DMS153 (cell line): ENCODE measurements at places on chromosomes 1 and 21.

- DNase-seq = no peak
Measured at GRCh38 chr21:33858667-33859372, 56.8 kb downstream of the ATP5PO start.

- no peak for DNase-seq
Measured at GRCh38 chr21:39088031-39088370, 95.2 kb downstream of the PSMG1 start.

DNA sequence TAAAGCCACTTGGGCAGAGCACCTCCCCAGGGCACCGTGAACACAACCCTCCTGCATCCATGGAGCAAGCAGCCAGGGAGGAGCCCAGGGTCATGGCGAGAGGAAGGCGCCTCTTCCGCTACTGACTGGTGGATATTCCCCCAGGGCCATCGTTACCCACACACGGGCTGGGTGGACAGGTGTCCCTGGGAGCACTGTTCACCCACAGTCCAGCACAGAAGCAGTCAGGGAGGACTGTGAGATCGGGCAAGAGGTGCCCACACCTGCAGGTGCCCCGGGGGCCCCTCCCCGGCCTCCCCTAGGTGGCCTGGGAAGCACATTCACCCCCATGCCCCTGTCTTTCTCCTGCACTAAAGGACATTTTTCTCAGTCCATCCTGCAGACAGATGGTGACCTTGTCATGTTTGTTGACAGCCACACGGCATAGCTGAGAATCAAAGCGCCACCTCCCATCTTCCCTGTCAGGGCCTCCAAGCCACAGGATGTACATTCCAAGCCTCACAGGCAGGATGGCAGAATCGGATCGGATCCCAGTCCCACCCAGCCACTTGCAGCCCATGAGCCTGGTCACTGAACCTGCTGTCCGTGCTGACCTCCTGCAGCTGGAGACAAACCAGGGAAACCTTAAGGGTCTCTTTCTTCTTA lies 160.2 kb downstream of the PRDM16 start:
- peak; percentile 30 for DNase-seq

DNA sequence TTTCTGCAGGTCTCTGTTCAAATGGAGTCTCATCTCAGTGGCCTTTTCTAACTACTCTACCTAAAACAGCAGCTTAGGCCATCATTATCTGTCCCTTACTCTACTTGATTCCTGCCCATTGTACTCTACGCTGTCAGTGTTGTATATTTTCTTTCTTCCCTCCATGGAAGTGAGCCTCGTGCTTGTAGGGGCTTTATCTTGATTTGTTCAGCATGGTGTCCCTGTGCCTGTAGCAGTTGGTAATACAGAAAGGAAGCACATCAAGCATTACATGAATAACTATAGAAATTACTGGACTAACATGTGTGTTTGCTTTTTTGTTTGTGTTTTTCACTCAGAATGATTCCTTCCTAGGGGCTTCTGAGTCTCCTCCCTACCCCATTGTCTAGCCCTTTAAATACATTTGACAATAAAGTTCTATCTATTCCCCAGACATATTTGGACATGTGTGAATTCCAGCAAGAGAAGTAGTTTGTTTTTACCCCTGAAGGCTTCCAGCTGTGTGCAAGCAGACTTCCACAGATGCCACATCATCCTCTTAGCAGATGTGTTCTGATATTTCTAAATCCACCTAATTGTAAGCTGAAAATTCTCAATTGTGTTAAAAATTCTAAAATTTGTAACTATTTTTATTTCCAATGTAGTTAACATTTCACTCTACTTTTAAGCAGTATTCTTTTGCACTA lies 40.3 kb downstream of the PRMT2 start:
- DNase-seq = no peak

GRCh38 chr1:176998183-176998795 lies 166.2 kb downstream of the ASTN1 start:
- peak; percentile 66 for DNase-seq

DNA sequence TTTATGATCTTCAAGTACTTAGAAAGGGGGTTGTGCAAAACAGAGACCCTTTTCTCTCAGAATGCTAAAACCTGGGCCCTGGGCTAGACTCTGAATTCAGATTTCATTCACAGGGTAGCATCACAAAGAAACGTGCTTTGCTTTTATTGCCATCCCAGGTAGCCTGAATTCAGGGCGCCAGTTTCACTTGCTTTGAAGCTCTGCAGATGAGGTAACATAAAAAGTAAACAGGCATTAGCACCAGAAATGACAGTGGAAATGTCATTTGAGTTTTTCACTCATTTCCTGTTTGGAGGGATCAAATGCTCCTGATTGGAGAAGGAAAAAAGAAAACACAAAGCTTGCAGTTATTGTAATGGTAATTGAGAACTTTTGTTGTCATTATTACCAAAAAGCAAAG lies 2.6 kb downstream of the SYPL2 start:
- peak; percentile 37 for DNase-seq

GRCh38 chr1:183841950-183842794 lies 37.3 kb downstream of the RGL1 start:
- DNase-seq = peak; percentile 59

DNA sequence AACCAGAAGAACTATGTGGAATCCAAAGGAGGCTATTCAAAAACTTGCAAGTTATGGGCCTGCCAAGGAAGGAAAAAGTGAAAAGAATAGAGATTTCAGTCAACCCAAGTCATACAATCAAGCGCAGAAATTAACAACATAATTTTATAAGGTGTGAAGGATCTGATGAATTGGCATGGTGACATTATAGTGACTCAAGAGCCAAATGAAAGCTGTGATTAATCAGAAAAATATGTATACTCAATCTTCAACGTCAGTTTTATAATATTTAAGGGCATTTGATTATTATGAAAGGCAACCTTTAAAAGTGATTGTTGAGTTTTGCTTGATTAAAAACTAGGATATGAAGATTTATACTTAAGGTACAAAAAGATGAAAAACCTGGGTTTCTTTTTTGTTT lies 37.8 kb upstream of the THEM4 start:
- DNase-seq = no peak

DNA sequence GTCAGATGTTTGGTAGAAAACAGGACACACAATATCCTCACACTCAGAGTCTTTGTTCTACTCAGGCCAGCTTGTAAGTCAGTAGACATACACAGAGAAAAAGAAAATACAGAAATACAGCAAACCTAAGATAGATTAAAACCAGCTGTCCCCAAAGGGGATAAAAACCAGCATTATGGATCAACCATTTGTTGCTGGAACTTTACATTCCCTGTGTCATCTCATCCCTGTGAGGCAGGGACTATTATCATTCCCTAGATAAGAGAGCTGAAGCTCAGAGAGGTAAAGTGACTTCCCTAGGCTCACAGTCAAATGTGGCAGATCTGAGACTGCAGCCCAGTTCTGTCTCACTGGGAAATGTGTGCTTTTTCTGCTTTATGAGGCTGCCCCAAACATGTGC lies 80.7 kb downstream of the DMRTA2 start:
- no peak for DNase-seq

GRCh38 chr1:221284028-221284427 lies 404.8 kb downstream of the HLX start:
- DNase-seq = no peak

GRCh38 chr1:7646981-7647901 lies 123.9 kb upstream of the VAMP3 start:
- peak; percentile 64 for DNase-seq

DNA sequence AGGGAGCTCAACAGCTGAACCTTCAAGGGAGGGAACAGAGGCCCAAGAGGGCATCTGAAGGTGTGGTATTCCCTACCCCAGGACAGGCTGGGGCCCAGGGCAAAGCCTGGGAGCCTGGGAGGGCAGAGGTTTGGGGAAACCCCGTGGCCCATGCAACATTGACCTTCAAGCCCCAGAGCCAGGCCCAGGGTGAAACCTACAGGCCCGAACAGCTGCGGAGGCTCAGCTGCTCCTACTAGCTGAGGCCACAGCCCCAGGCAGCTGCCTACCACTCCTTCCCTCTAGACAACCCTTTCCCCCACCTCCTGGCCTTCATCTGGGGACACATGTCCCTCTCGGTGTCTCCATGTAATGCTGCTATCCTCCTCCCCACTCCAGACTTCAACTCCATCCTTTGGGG lies 3.2 kb downstream of the LAD1 start:
- no peak for DNase-seq

DNA sequence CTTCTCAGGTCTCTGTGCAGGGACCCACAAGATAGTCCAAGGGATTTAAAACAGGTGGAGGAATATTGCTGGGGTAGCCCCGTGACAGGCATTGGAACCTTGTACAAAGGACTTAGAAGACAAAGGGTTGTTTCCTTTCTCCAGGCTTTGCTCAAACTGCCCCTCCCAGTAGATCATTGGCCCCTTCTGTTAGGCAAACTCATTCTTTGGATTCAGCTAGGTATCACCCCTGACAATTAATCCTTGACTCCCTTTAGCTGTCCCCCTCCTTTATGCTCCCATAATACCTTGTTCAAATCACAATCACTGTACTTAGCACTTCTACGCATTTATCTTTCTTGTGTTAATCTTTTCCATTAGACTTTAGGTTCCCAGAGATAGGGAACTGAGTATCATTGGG lies 360.5 kb downstream of the KCNH1 start:
- DNase-seq = no peak

GRCh38 chr1:206001476-206001888 lies 1.7 kb downstream of the RAB7B start:
- DNase-seq = no peak

DNA sequence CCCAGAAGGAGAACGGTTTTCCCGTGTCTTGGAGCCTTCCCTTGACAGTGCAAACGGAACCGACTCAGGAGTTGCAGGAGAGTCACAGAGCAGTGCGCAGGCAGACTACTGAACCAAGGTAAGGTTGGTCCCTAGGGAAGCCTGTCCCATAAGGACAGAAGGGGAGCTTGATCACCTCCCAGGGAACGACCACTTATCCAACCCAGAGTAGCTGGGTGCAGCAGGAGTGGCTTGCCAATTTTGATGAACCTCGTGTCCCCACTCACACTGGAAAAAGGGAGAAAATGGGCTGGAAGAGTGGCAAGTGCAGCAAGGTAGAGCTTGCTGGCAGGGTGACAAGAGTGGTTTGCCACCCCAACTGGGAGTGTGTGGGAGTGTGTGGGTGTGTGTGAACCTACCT lies 95.1 kb downstream of the LIPI start:
- no peak for DNase-seq

- DNase-seq = no peak
Measured at GRCh38 chr1:89927049-89927448, 67.9 kb upstream of the ZNF326 start.

- DNase-seq = no peak
Measured at GRCh38 chr1:64909031-64909430, 57.3 kb downstream of the JAK1 start.
